ENCODE measurements at places on chromosomes 3 and 15. TPM values are rescaled to one million over a fixed set of nuclear protein-coding genes. Genes with fewer than 3 reads are reported as not detected.

- DNase-seq: no peak
Observed at GRCh38 chr3:27554706-27555105, 70.5 kb upstream of the SLC4A7 start.

DNA sequence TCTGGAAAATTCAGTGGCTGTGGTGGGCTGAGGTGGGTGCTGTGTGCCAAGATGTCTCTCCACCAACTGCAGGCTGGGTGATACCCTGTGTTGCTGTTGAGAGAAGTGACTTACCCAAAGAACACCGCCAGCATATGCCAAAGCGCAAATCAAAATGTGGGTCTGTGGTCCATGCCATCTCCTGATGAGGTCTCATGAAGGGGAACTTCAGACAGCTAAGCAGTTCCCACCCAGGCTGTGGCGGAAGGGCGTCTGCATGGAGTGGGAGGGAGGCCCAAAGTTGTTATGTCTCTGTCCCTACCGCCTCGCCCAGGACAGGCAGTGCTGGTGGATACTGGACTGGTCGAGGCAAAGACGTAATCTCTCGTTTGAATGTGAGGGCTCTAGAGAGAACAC, 70.9 kb upstream of the PLXNA1 start:
- DNase-seq: no peak

DNA sequence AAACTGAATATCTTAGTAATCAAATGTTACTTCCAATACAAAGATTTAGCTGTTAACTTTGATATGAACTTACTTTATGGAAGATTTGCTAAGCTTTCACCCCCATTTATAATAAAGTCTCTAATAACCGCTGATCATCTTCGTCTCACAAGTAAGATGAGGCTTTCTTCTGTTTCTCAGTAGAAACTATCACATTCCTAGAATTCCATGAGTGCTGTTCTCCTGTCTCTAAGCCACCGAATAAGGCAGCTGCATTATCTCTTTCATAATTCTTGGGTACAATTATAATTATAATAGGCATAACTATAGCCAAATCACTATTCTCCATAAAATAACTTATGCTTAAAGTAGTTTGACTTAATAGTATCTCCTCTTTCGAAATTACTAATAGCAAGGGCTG, 18.3 kb upstream of the SETMAR start:
- no peak for DNase-seq

DNA sequence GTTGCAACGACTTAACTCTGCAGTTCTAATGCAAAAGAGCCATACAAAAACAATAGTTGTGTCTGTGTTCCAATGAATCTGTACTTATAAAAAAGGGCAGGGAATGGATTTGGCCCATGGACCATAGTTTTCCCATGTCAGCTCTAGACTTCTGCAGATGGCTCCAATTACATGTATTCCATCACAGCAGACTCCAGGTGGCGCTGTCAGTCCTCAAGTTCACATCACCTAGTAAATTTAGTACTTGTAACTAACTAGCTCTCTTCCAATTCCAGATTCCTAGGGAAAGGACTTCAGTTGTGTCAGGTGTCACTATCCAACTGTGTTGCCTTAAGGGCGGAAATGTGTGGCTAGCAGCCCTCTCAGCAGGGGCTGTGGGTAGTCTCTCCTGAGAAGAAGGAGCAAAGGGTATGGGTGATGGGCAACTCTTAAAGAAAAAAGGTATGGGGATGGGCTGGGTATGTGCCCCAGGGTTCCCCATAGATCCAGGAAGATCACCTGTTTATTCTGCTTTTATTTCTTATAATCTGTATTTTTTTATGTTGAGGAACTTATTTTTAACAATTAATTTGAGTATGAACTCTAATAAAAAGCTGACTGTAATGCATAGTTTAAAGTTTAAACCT, 36.2 kb downstream of the BBS4 start:
- peak; percentile 54 for DNase-seq

GRCh38 chr15:100863796-100864267, 15.8 kb upstream of the ALDH1A3 start:
- DNase-seq: peak; percentile 88

- DNase-seq: no peak
Observed at GRCh38 chr3:16632395-16632794, 27.2 kb upstream of the DAZL start.

DNA sequence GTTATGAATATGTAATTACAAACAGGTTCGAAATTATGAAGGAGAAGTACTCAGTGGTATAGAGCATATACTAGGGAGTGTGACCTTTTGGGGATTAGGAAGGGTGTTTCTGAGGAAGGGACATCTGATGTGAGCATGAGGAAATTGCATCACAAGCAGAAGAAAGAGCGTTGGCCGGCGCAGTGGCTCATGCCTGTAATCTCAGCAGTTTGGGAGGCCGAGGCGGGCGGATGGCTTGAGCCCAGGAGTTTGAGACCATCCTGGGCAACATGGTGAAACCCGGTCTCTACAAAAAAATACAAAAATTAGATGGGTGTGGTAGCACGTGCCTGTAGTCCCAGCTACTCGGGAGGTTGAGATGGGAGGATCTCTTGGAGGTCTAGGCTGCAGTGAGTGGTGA, 6.9 kb downstream of the CMTM7 start:
- no peak for DNase-seq

- DNase-seq: no peak
Observed at GRCh38 chr3:118543832-118544231, 490.8 kb downstream of the IGSF11 start.

- DNase-seq: no peak
Observed at GRCh38 chr3:108744762-108745161, 12.4 kb downstream of the RETNLB start.

DNA sequence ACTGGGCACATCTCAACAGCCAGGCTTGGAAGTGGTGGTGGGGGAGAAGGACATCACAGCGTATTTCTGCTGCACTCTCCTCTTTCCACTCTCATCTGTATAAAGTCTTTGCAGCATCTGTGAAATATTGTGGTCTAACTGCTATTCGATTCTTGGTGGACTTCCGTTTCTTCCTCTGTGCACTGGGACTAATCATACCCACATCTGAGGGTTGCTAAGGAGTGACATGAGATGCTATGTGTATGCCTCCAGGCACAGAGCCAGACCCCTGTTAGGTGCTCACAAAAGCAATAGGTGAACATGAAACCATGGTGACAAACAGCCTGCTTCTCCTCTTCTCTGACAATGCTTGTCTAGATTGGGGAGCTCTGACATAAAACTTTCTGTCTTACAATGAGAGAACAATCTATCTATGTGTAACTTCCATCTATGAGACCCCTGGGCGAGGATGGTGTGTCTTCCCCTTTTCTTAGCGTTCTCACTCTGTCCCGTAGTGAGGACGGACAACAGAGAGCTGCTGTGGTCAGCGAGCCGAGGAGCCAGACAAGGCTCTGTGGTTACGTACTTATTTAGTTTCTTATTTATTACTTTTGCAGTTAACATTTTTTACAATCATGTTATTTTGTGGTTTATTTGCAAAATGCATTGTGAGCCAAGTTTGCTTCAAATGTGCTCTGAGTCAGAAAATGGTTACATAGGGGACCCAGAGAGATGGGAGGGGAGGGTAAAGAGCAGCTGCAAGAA, 196.7 kb upstream of the TPRG1 start:
- DNase-seq: no peak

GRCh38 chr3:45209526-45209925, 16.6 kb downstream of the TMEM158 start:
- no peak for DNase-seq

DNA sequence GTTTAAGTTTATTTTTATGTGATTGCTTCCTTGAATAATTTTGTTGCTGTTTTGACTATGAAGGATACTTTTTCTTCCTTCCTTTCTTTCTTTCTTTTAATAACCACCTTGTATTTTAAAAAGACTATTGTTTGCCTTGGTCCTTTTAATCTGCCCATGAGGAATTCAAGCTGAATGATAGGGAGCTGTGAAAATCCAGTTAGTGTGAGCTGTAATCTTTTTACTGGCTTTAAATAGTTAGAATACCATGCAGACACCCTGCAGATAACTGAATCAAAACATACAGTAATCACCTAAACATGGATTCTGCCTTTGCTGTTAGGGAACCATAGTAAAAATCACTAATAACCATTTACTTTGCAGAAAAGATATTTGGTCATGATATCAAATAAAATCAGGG, 110.7 kb downstream of the RSRC1 start:
- no peak for DNase-seq

- no peak for DNase-seq
Observed at GRCh38 chr3:8371960-8372463, 129.6 kb upstream of the LMCD1 start.

DNA sequence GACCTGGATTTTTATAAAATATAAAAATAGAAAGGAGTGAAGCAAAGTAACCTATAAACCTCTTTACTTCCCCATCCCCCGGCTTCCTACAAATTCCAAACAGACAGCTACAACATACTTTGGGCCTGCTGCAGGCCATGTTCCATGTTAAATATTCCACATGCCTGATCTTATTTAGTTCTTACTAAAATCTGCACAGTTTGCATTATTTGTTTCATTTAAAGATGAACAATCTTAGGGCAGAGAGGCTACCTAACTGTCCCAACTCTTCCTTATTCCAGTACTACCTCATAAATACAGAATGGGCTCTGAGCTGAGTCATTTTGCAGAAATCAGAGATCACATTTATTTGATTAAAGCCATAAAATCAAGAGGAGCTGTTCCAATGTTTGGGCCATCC, 665.0 kb downstream of the PDCD6IP start:
- DNase-seq: no peak

DNA sequence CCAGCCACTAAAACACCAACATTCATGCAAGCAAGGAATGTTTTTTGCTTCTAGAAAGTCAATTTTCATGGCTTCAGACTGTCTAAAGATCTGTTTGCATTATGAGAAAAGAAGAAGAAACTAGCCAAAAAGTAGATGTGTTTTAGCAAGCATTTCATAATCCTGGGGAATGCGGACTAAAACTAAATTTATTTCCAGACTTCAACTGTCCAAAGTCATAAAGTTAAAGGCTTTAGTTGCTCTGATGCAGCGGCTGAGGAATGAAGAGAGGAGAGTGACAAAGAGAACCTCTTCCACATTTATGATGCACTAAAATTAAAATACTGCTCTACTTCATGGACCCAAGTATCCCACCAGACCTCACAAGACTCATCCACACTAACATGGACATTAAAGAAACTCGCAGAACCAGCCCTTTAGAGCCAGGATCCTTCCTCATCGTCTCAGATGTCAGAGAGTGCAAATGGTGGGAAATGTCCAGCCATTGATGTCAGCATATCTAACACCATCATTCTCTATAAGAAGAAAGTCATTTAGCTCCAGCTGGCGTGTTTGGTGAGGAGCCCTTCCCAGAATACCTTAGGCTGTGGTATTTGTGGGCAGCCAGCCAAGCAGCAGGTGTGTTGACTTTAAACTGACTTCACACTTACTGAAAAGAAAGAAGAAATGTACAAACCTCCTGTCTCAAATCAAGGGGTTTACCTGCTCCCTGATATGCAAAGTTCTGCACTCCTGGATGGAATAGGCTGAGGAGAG, 17.4 kb downstream of the FYCO1 start:
- no peak for DNase-seq

- DNase-seq: no peak
Observed at GRCh38 chr3:73908218-73908617, 283.5 kb upstream of the PDZRN3 start.

DNA sequence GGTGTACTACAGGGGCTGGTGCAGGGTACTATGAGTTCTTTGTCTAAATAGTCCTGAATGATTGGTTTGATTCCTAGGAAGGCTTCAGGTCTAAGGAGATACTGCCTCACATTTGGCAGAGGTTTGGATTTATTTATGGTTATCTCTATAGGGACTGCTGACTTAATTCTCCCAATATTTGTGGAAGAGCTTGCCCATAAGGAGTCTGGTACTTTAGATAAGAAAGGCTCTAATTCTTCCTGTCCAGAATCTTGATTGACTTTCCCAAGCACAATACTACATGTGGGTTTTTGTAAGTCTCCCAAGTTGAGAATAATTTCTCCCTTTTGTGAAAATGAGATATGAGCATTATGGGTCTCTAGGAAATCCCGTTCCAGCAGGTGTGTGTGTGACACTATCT, 36.7 kb upstream of the AP4E1 start:
- DNase-seq: no peak

SUCNR1 gene
- 0.10 TPM for polyA plus RNA-seq

PLAAT1 gene
- 21.1 TPM for polyA plus RNA-seq

CCRL2 gene
- polyA plus RNA-seq: 0.74 TPM

EIF4E3 gene
- polyA plus RNA-seq: 9.3 TPM

GOLGA8R gene
- 8.3 TPM for polyA plus RNA-seq

CFAP20DC gene
- polyA plus RNA-seq: 1.2 TPM

UNC13C gene
- 4.8 TPM for polyA plus RNA-seq

PATL2 gene
- 1.9 TPM for polyA plus RNA-seq

All from hindlimb muscle (tissue), 1 donor.